H9 (cell line): ENCODE measurements at places on chromosomes 4 and X.
A peak's percentile ranks its signal among the peaks of the same experiment; 100 is the strongest.

- DNase-seq, result no peak
Observed at GRCh38 chr4:8127051-8127826, 31.4 kb downstream of the ABLIM2 start.

GRCh38 chr4:60223208-60223923 lies 976.8 kb upstream of the ADGRL3 start:
- no peak for DNase-seq

DNA sequence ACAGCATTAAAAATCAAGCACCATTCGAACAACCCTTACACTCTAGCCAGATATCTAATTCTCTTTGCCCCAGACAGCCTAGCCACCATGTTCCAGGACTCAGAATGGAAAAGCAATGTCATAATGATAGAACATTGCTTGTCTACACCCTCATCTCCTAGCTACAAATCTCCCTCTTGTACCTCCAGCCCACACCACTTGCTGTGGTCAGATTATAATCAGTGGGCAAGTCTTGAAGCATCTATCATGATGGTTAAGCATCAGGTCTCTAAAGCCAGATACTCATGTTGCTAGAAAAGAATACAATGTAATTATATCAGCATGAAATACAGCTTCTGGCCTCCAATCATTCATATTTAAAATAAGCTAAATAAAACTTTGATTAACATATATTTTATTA lies 268.3 kb downstream of the NPFFR2 start:
- no peak for DNase-seq

GRCh38 chr4:64497491-64497890 lies 88.2 kb upstream of the TECRL start:
- DNase-seq, result no peak

DNA sequence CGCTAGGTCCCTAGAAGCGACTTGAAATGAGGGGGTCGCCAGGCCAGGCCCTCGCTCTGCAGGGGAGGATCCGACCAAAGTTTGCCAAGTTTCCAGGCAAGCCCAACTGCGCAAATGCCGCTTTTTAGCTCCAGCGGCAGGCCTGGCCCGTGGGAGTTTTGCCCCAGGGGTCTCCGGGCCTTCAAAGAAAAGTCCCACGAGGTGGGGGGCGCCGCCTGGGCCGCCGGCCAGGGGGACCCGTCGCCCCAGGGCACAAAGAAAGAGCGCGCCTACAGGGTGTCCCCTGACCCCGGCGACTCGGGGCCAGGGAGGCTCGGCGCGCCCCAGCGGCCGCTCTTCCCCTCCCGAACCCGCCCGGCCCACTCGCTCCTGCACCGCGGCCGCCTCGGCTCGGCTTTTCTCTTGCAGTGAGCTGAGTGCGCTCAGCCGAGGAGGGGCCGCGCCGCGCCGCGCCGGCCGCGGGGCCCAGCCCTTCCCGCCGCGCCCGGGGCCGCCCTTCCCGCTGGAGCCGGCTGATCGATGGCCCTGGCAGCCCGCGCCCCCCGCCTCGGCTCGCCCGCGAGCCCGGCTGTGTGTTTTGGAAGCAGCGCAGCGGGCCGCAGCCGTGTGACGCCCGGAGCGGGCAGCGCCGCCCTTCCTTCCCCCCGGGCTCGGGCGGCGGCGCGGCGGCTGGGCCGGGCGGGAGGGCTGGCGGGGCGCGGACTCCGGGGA lies 754 bp upstream of the KLF3 start:
- peak; percentile 45 for DNase-seq

DNA sequence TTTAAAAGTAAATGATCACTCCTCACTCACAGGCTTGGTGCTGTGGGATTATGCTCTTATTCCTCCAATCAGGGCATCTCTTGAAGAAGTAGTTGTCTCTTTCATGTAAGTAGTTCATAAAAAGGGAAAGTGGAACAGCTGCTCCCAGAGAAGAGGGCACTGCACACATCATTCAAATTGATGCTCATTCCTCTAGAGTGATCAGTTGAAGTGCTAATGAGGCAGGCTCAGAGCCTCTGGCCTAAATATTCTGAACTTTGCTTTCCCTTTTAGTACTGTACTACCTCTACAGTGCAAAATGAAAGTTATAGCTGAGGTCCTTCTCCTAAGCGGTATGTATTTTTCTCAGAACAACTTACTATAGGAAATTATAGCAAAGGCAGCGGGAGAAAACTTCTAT lies 1453.1 kb downstream of the ARAP2 start:
- DNase-seq, result no peak

DNA sequence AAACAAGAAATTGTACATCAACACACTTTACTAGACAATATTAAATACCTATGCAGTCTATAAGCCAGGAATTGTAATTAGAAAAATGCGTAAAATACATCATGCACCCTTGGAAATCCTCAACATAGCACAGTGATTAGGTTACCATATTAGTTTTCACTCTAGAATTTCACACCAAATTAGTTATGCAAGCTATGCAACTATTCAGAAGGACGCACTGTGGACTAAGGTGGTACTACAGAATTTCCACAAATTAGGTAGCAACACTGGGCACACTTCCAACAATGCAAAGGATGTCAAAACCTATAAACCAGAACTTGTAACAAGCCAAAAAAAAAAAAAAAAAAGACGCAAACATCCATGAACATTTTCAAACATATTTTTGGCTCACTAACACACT lies 71.1 kb upstream of the ZCCHC13 start:
- no peak for DNase-seq

DNA sequence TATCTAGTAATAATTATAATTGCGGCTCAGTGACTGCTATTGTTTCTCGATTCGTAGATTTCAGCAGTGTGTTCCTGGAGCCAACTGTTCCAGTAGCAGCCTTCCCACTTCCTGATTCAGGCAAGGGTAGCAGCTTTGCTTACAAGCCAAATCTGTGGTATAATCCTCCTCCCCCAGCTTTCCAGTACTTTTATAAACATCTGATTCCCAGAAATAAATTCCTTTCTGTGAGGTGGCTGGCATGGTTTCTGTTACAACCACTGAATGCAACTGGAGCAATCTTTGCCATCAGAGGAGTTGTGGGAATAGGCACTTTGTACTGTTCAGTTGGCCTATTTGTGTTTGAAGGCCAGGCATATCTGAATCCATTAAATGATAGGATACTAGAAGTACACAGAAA lies 80.0 kb downstream of the GLRA3 start:
- DNase-seq, result no peak

DNA sequence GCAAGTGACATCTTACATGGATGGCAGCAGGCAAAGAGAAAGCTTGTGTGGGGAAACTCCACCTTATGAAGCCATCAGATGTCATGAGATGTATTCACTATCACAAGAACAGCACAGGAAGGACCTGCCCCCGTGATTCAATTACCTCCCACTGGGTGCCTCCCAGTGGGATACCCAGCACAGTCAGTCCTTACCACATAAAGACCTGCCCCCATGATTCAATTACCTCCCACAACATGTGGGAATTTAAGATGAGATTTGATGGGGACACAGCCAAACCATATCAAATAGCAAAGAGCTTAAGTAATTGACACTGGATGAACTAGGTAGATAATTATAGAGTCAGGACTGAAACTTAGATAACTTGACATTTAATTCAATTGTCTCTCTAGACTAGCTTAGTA lies 85.6 kb downstream of the SLIT2 start:
- DNase-seq, result no peak

GRCh38 chrX:69318651-69319340 lies 153.5 kb upstream of the PJA1 start:
- no peak for DNase-seq

- DNase-seq, result no peak
Observed at GRCh38 chr4:24741910-24742309, 53.5 kb upstream of the SOD3 start.

DNA sequence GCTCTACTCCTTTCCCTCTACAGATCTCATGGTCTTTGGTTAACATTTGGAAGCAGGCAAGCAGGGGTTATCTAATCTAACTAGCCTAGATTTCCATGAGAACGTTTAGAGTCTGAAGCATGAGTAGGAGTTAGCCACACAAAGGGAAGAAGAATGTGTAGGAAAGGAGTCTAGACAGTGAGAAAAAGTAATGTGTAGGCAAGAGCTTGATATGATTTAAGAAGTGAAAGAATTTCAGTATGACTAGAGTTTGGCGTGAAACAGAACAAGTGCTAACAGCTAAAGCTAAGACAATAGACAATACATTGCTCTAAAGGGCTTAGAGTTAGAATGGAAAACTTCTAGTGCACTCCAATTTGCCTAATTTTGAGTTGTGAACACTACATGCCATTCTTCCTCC lies 10.8 kb downstream of the CXCL8 start:
- DNase-seq, result no peak

DNA sequence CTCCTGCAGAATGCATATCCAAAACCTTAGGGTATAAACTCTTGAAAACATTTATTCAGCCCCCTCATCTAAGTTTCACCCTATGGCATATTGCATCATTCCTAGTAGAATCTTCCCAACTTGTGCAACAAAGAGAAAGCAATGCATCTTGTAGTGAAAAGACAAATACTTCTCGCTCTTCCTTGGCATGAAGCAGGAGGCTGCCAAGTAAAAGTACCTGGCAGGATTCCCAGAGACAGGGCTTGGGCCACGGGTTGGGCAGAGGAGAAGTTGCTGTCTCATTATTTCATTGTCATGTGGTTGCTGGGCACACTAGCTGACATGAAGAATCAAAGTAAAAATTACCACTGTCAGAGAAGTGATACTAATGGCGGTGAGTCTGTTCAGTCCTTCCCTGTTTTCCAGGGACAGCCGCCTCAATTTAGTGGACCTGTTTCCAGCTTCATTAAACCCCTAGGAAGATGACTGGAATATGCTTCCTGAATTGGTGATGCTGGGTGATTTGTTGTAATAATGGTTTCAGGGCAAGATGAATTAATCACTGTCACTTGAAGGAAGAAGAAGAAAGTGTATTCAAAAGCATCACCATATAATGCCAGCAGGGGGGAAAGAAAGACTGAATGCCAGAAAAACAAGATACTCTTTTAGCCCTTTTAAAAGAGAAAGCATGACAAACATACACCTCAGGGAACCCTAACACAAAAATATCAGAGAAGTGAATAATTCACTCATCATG lies 380.5 kb upstream of the IGFBP7 start:
- DNase-seq, result no peak

GRCh38 chr4:4269331-4269731 lies 20.6 kb downstream of the LYAR start:
- DNase-seq, result no peak

- no peak for DNase-seq
Observed at GRCh38 chr4:104976262-104976661, 170.4 kb upstream of the TET2 start.

DNA sequence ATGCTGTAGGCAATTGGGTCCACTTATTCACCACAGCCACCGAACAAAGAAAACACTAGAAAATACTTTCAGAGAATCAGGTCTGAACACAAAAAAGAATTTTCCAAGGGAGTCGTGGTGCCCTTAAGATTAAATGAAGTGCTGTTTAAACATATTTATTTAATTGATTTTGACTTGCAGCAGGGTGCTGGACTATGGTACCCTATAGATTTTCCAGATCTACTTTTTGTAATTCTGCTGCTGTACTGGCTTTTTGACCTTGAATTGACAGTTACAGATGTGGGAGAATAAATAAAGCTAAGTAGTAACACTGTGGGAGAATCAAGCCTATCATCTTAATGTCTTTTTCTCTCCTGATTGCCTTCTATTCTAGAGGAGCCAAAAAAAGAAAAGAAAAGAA lies 735.3 kb upstream of the FTHL17 start:
- DNase-seq, result no peak

- DNase-seq, result no peak
Observed at GRCh38 chr4:154307451-154307850, 184.1 kb downstream of the DCHS2 start.

- DNase-seq, result no peak
Observed at GRCh38 chr4:16729336-16729735, 169.1 kb downstream of the LDB2 start.

- DNase-seq, result no peak
Observed at GRCh38 chr4:142016031-142016430, 379.6 kb downstream of the IL15 start.

DNA sequence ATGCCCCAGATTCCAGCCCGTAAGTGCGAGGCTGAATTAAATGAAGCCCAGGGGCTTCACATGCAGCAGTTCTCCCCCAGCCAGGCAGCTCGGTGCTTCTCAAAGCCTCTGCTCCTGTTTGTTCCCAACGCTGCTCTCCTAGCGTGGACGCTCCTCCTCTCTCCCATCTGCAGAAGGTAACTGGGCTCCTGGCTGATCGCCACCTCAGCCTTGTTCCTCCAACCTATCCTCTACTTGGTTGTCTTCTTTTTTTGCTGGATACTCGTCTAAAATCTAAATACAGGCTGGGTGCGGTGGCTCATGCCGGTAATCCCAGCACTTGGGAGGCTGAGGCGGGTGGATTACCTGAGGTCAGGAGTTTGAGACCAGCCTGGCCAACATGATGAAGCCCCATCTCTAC lies 70.3 kb downstream of the NSUN7 start:
- peak; percentile 8 for DNase-seq

GRCh38 chr4:53193111-53193510 lies 172.8 kb downstream of the SCFD2 start:
- DNase-seq, result no peak

DNA sequence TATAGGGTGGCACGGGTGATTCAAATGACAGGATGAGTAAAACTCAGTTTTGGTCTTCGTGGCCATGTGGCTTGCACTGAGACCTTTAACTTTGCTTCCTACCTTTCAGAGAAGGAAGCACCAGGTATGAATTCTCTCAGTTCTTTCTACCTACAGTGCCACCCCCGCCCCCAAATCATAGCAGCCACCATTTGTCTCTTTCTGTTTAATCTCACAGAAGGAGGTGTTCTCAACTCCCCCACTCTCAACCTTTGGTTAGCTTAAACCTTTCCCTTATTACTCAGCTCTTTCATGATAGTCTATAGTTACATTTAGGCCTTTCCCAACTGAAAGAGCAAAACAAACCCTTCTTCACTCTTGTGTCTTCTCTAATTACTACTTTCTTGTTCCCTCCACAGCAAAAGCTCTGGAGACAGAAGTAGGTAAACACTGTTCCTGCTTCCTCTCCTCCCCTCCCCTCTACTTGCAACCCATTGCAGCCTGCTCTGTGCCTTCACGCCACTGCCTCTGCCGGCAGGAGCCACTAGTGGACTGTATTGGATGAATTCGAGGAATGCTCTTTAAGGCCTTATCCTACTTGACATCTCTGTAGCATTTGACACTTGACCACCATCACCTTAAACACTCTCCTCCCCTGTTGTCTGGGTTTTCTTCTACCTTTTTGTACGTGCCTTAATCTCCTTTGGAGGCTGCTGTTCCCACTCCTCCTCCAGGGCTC lies 123.7 kb downstream of the AFF1 start:
- DNase-seq, result peak; percentile 53

- no peak for DNase-seq
Observed at GRCh38 chr4:26085551-26085950, 171.5 kb downstream of the SMIM20 start.

DNA sequence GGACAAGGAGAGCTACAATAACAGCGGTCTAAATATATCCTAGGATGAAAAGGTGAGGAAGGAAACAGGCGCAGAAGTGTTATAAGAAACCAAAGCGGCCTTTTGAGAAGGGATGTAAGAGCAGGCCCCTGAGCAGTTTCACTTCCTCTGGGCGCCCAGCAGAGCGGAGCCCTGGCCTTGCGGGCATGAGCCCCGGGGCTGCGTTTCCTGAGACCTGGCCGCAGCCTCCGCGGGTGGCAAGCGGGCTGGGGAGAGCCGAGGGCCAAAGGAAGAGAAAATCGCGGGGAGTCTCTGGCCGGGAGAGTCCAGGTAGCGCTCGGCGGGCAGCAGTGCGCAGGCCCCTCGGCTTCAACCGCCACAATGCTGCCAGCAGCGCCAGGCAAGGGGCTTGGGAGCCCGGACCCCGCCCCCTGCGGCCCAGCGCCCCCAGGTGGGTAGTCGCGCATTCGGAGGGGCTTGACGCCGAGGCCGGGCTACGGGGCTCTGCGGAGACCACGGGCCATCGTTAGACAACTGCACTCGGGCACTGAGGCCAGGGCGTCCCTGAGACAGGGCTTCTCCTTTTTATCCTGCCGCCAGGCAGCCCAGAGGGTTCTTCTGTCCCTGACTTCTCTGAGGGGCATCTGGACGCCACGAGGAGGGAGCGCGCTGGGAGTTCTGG lies at the start of gene BANK1:
BANK1 (plus strand) TSS at position 210 of the 661 bp plus-strand sequence; CDS start at position 361, 151 bp downstream.
- peak; percentile 88 for DNase-seq
